ENCODE measurements at places on chromosomes 1 and 21. TPM values are rescaled to one million over a fixed set of nuclear protein-coding genes. Genes with fewer than 3 reads are reported as not detected.

LAMC2 gene
- 2.0 TPM for polyA plus RNA-seq

SLC6A17 gene
- polyA plus RNA-seq, result 0.91 TPM

CELA2A gene
- polyA plus RNA-seq, result 0.33 TPM

SPRR3 gene
- 20.3 TPM for polyA plus RNA-seq

HOOK1 gene
- 0.68 TPM for polyA plus RNA-seq

OR2G6 gene
- polyA plus RNA-seq, result not detected

CD5L gene
- polyA plus RNA-seq, result 0.06 TPM

WNT3A gene
- polyA plus RNA-seq, result not detected

GBP7 gene
- polyA plus RNA-seq, result not detected

BRDT gene
- polyA plus RNA-seq, result not detected

DMRTA2 gene
- not detected for polyA plus RNA-seq

SPRR2F gene
- not detected for polyA plus RNA-seq

CYP4B1 gene
- polyA plus RNA-seq, result 16.4 TPM

HTR6 gene
- polyA plus RNA-seq, result not detected

SHE gene
- polyA plus RNA-seq, result 26.8 TPM

FCRL1 gene
- polyA plus RNA-seq, result not detected

MAP1LC3C gene
- polyA plus RNA-seq, result 5.7 TPM

OR6P1 gene
- polyA plus RNA-seq, result not detected

MX2 gene
- 2.4 TPM for polyA plus RNA-seq

EXO1 gene
- 0.10 TPM for polyA plus RNA-seq

C1orf74 gene
- polyA plus RNA-seq, result 0.44 TPM

FAM78B gene
- 0.87 TPM for polyA plus RNA-seq

CD48 gene
- polyA plus RNA-seq, result 3.7 TPM

SYT2 gene
- polyA plus RNA-seq, result 0.01 TPM

NHLH2 gene
- 0.02 TPM for polyA plus RNA-seq

HMGN1 gene
- polyA plus RNA-seq, result 72.2 TPM

TTC24 gene
- polyA plus RNA-seq, result not detected

RIPPLY3 gene
- polyA plus RNA-seq, result not detected

SMYD3 gene
- polyA plus RNA-seq, result 4.8 TPM

B3GALT2 gene
- polyA plus RNA-seq, result 0.13 TPM

TMEM50B gene
- polyA plus RNA-seq, result 34.8 TPM

ELAPOR1 gene
- polyA plus RNA-seq, result 71.0 TPM

NCAM2 gene
- polyA plus RNA-seq, result 0.45 TPM

CYP4A11 gene
- polyA plus RNA-seq, result 0.03 TPM

KANK4 gene
- polyA plus RNA-seq, result 2.4 TPM

SLC22A15 gene
- polyA plus RNA-seq, result 1.6 TPM

ERRFI1 gene
- 135 TPM for polyA plus RNA-seq

NDUFS5 gene
- 625 TPM for polyA plus RNA-seq

ADORA3 gene
- polyA plus RNA-seq, result 2.6 TPM

MSH4 gene
- 0.10 TPM for polyA plus RNA-seq

CCSAP gene
- polyA plus RNA-seq, result 2.6 TPM

UBE2J2 gene
- polyA plus RNA-seq, result 39.5 TPM

CFH gene
- polyA plus RNA-seq, result 6.4 TPM

FHAD1 gene
- polyA plus RNA-seq, result 0.30 TPM

SLC30A2 gene
- 0.07 TPM for polyA plus RNA-seq

DCST2 gene
- 0.86 TPM for polyA plus RNA-seq

LCE1D gene
- not detected for polyA plus RNA-seq

AGMAT gene
- 0.21 TPM for polyA plus RNA-seq

KCNQ4 gene
- 0.67 TPM for polyA plus RNA-seq

GBP6 gene
- polyA plus RNA-seq, result 0.22 TPM

PRRX1 gene
- polyA plus RNA-seq, result 54.5 TPM

XCL2 gene
- polyA plus RNA-seq, result not detected

Measured in adipose tissue (tissue), 3 donors.